ENCODE measurements at places on chromosomes 16 and 17. TPM values are rescaled to one million over a fixed set of nuclear protein-coding genes. Genes with fewer than 3 reads are reported as not detected.

Gene CMTM2
- not detected for total RNA-seq

Gene C17orf100
- total RNA-seq, result 1.9 TPM

Gene CES3
- 0.93 TPM for total RNA-seq

DNA sequence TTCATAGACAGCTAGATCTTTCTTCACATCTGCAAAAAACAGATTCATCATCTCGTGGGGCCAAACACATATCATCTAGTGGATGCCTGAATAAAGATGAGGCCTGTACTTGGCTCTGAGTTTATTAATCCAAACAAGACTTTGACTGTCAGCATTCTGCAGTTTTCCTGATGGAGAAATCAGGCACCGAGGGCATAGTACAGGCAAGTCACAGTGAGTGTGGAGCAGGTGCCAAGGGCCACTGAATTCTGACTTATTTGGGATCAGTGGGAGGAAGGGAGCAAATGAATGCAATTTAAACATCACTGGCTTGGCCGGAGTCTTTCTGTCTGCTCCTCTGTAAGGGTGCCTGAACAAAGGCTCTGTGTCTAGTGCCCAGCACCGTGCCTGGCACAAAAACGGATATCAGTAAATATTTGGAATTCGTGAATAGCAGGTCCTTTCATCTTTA is 975 bp downstream of the CFAP20 start:
- no peaks in the 10 kb centered on the region for H3K36me3 ChIP-seq
- no peaks in the 10 kb centered on the region for H3K27me3 ChIP-seq
- H3K4me1 ChIP-seq, result peaks cover 21% of the 10 kb centered on the region
- peak; percentile 15 for DNase-seq

GRCh38 chr17:42112552-42113176 is at the start of gene DHX58:
Gene DHX58 (minus strand): TSS chr17:42112714. CDS start chr17:42111892, 822 bp downstream.
- peak within 1 kb of the TSS; percentile 83 for H3K4me3 ChIP-seq
- peaks cover 5% of the 10 kb centered on the region for H3K36me3 ChIP-seq
- peak; percentile 83 for DNase-seq
- H3K27ac ChIP-seq, result peak within 1 kb of the TSS; percentile 83
- no peaks in the 10 kb centered on the region for H3K27me3 ChIP-seq

GRCh38 chr17:52149626-52150025 is 8.9 kb downstream of the CA10 start:
- H3K4me3 ChIP-seq, result no peak overlapping the region
- H3K36me3 ChIP-seq, result no peaks in the 10 kb centered on the region
- no peak for DNase-seq
- H3K27me3 ChIP-seq, result no peaks in the 10 kb centered on the region
- H3K4me1 ChIP-seq, result no peaks in the 10 kb centered on the region

GRCh38 chr16:30604316-30604947 is 5.8 kb downstream of the ZNF689 start:
- peaks cover 7% of the 10 kb centered on the region for H3K36me3 ChIP-seq
- no peak for DNase-seq
- H3K4me1 ChIP-seq, result peaks cover 9% of the 10 kb centered on the region
- no peaks in the 10 kb centered on the region for H3K27me3 ChIP-seq

DNA sequence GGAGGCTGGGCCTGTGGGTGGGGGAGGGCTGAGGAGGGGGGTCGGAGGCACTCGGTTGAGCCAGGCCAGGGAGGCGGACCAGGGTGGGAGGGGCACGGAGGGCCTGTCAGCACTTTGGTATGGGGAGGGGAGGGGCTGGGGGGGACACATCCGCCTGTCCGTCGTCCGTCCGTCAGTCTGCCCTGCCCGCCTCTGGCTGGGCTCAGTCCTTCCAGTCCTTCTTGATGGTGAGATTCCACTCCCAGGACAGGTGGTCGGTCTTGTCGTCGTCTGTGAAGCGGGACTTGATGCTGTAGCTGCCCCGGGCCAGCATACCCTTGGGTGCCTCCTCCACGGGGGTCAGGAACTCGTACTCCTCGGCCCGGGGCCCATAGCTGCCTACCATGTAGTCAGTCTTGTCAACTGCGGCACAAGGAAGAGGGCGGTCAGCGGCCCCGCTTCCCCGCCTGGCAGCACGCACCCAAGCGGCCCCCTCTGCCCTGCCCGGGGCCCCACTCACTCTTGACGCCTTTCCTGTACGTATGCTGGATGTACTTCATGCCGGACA is 2.4 kb downstream of the ARHGDIA start:
- H3K4me1 ChIP-seq, result peaks cover 25% of the 10 kb centered on the region
- H3K27me3 ChIP-seq, result no peaks in the 10 kb centered on the region
- H3K36me3 ChIP-seq, result peaks cover 12% of the 10 kb centered on the region
- peak overlapping the region; percentile 93 for H3K27ac ChIP-seq
- no peak for DNase-seq
- H3K4me3 ChIP-seq, result no peak overlapping the region

DNA sequence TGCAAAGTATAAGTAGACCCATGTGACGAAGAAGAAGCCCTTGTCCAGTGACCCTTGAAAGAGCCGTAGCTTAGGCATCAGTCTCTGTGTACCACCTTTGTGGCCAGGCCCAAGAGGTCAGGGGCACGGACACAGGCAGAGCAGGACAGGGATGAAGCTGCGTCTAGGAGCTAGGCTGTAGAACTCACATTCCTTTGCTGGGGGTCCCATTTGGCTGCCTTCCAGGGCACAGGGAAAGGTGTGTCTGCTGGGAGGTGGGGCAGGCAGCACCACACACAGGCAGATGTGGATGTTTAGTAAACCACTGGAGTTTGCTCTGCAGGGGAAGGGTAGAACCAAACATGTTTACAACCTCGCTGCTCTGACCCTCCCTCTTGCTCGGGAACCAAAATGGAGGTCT is 33.7 kb downstream of the HNF1B start:
- no peak overlapping the region for H3K4me3 ChIP-seq
- no peak for DNase-seq
- no peaks in the 10 kb centered on the region for H3K36me3 ChIP-seq
- no peak overlapping the region for H3K27ac ChIP-seq

GRCh38 chr16:11030990-11031510 is 86.7 kb downstream of the CLEC16A start:
- no peak overlapping the region for H3K27ac ChIP-seq
- DNase-seq, result no peak
- peaks cover 69% of the 10 kb centered on the region for H3K36me3 ChIP-seq
- H3K27me3 ChIP-seq, result no peaks in the 10 kb centered on the region
- no peaks in the 10 kb centered on the region for H3K4me1 ChIP-seq
- H3K4me3 ChIP-seq, result no peak overlapping the region

DNA sequence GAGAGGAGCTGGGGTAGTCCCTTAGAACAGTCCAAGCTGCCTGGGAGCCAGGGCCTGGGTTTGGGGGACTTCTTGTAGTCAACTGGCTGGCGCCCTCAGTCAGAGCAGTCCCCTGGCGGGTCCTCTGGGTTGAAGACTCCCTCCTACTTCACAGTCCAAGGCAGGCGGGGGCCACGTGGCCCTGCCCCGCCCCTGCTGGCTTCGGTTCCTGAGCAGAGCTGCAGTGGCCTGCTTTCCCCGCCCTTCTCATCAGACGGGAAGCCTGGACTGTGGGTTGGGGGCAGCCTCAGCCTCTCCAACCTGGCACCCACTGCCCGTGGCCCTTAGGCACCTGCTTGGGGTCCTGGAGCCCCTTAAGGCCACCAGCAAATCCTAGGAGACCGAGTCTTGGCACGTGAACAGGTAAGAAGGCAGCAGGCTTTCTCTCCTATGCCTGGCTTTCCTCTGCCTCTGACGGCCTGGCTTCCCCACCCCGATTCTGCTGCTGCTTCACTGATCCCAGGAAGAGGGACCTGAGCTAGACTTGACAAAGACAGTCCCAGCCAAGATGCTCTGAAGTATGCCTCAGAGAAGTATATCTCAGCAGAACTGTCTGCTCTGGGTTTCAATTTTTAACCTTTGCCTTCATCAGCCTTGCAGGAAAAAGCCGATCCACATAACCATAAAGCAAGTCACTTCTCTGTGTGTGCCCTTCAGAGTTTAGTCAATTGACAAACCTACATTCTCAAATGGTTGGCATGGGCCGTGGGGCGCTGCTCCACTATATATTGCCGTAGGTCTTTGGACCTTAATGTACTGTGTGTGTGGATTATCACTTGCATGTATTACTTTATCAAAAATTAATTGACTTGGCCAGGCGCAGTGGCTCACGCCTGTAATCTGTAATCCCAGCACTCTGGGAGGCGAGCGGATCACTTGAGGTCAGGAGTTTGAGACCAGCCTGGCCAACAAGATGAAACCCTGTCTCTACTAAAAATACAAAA is 56.3 kb downstream of the SF3B3 start:
- no peak overlapping the region for H3K4me3 ChIP-seq
- H3K27ac ChIP-seq, result no peak overlapping the region
- no peaks in the 10 kb centered on the region for H3K4me1 ChIP-seq
- H3K36me3 ChIP-seq, result no peaks in the 10 kb centered on the region
- no peaks in the 10 kb centered on the region for H3K27me3 ChIP-seq

DNA sequence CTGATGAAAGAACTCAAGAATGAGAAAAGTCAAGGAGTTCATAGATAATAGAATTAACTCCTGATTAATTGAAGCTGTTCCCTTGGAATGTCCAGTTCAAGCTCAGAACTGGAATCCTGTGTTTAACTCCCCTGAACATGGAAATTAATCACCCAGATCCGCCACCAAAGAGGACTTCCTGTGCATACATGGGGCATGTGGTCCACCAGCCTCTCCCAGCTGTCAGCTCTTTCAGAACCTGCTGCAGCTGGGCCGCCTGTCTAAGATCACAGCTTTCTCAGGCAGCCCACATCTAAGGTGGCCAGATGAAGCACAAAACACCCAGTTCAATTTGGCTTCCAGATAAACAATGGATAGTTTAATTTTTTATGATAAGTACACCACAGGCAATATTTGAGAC is 203.7 kb upstream of the COX10 start:
- H3K36me3 ChIP-seq, result no peaks in the 10 kb centered on the region
- no peak overlapping the region for H3K4me3 ChIP-seq
- H3K27me3 ChIP-seq, result no peaks in the 10 kb centered on the region
- no peak overlapping the region for H3K27ac ChIP-seq

GRCh38 chr17:27651411-27652345 is 20.7 kb downstream of the LGALS9 start:
- H3K4me1 ChIP-seq, result no peaks in the 10 kb centered on the region
- H3K4me3 ChIP-seq, result no peak overlapping the region
- H3K27ac ChIP-seq, result no peak overlapping the region
- no peaks in the 10 kb centered on the region for H3K27me3 ChIP-seq
- H3K36me3 ChIP-seq, result no peaks in the 10 kb centered on the region

GRCh38 chr16:17885659-17886207 is 415.0 kb upstream of the XYLT1 start:
- H3K4me1 ChIP-seq, result no peaks in the 10 kb centered on the region
- no peak overlapping the region for H3K4me3 ChIP-seq
- no peak for DNase-seq
- H3K27me3 ChIP-seq, result no peaks in the 10 kb centered on the region
- H3K36me3 ChIP-seq, result no peaks in the 10 kb centered on the region

DNA sequence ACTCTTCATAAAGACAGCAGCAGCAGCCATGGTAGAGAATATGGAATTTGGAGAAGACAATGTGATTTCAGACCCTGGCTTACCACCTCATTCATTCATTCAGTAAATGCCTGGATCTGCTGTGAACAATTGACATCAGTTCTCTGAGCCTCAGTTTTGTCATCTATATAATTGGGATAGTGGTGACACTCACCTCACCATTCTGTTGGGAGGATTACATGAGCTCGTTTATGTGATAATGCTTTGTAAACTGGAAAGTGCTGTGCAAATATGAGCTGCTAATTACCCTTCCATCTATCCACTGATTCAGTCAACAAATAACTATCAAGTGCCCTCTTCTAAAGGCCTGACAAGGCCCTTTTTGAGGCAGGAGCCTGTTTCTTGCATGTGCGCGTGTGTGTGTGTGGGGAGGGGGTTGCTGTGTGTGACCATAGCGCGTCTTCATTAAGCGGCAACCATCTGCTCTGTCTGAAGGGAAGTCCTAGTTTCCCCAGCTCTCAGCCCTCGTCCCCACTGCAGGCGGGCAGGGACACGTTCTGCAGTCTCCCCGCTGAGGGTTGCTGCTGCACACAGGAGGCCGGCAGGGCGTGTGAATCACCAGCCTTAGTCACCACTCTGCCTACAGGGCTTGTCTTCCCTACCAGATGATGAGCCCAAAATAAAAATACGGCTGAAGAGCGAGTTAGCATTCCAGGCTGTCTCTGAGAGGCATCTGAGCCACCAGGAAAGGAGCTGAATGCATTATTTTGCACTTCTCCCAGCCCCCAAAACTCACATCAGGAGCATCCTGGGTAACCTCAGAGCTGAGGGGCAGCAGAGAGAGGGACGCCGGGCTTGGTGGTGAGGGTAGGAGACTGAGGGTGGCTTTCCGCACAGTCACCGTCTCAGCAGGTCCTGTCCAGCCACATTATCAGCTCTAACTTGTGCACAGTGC is 19.9 kb downstream of the ARL4D start:
- no peaks in the 10 kb centered on the region for H3K27me3 ChIP-seq
- no peak overlapping the region for H3K4me3 ChIP-seq
- no peak for DNase-seq
- no peaks in the 10 kb centered on the region for H3K4me1 ChIP-seq
- no peaks in the 10 kb centered on the region for H3K36me3 ChIP-seq

DNA sequence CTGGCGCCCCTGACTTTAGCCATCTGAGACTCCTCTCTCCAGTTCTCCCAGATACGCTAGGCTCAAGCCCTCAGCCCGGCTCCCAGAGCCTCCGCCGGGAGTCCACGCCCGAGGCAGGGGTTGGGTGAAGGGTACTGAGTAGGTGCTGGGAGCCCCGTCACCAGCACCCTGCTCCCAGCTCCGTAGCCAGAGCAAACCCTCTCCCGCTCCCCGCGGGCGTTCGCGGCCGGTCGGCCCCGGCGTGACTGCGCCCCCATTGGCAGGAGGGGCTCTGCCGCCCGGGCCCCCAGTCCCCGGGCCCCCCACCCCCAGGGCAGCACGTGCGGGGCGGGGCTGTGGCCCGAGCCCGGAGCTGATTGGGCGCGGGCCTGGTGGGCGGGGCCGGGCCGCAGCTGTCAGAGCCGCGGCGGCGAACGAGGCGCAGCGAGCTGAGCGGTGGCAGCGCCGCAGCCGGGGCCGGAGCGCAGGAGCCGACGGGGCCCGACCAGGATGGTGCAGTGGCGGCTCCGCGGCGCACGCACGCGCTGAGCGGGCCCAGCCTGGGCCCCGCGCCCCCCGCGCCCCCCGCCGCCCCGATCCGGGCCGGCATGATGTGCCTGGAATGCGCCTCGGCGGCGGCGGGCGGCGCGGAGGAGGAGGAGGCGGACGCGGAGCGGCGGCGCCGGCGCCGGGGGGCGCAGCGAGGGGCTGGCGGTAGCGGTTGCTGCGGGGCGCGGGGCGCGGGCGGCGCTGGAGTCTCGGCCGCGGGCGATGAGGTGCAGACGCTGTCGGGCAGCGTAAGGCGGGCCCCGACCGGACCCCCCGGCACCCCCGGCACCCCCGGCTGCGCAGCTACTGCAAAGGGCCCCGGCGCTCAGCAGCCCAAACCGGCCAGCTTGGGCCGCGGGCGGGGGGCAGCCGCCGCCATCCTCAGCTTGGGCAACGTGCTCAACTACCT is at the start of gene SPNS2:
SPNS2 (plus strand) TSS at position 421 of the 937 bp plus-strand sequence; CDS start at position 588, 167 bp downstream.
- H3K36me3 ChIP-seq, result no peaks in the 10 kb centered on the region
- H3K27me3 ChIP-seq, result no peaks in the 10 kb centered on the region
- no peak within 1 kb of the TSS for H3K27ac ChIP-seq
- peak within 1 kb of the TSS; percentile 48 for H3K4me3 ChIP-seq
- peak; percentile 66 for DNase-seq

- DNase-seq, result no peak
- H3K36me3 ChIP-seq, result peaks cover 9% of the 10 kb centered on the region
- H3K27me3 ChIP-seq, result no peaks in the 10 kb centered on the region
- H3K4me1 ChIP-seq, result no peaks in the 10 kb centered on the region
Observed at GRCh38 chr16:81376880-81377279, 62.1 kb downstream of the GAN start.
